ENCODE measurements at places on chromosomes 16 and 17.

GRCh38 chr16:71311553-71312158 lies 22.5 kb upstream of the CMTR2 start:
- no peak for DNase-seq

GRCh38 chr17:69179227-69179952 lies 37.7 kb upstream of the ABCA6 start:
- DNase-seq: peak; percentile 13

DNA sequence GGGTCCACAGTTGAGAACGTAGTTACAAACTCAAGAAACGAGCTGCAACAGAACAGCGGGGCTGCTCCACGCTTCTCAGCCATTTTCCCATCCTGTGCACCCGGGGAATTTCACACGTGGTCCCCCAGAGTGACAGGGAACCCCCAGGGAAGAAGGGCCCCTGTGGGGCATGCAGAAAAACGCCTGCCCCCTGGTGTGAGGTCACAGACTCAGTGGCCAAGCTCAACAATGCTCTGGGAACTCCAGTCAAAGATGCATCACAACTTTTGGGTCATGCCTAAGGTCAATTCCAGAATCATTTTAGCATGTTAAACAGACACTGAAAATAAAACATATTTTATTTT lies 115.4 kb downstream of the ZNF778 start:
- no peak for DNase-seq

- DNase-seq: no peak
Observed at GRCh38 chr16:64745258-64745930, 376.5 kb downstream of the CDH11 start.

- no peak for DNase-seq
Observed at GRCh38 chr17:32335046-32335445, 6.9 kb downstream of the C17orf75 start.

DNA sequence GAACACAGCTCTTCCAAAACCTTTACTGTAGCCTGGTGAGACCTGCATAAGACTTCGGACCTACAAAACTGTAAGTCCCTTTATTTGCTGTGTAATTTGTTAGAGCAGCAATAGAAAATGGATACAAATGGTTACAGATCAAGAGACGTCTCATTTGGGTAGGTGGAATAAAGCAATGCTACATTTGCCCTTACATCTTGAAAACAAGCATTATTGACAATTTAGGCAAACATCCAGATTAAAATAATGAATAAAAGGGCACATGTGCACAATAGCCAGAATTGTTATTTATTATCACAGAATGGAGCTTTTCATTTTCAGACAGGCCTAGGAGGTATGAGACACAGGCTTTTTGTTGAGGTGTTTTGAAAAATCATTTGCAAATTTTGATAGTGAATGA lies 222.2 kb upstream of the CPHXL start:
- DNase-seq: no peak

DNA sequence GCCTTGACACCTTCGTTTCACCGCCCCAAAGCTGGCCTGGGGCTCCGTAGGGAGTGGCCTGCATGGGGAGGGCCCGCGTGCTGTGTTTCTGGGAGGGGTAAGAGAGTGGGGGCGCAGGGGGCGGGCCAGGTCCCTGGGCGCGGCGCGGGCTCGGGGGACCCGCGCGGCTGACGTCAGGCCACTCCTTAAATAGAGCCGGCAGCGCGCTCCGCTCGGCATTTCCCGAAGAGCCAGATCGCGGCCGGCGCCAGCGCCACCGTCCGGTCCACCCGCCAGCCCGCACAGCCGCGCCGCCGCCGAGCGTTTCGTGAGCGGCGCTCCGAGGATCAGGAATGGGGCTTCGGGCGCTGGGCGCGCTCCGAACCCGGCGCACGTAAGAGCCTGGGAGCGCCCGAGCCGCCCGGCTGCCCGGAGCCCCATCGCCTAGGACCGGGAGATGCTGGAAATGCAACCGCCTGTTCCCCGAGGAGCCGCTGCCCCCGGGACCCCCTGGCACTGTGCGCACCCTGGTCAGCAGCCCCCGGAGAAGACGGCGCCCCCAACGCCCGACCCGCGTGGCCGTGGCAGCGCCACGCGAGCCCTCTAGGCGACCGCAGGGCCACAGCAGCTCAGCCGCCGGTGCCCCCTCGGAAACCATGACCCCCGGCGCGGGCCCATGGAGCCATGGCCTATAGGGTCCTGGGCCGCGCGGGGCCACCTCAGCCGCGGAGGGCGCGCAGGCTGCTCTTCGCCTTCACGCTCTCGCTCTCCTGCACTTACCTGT lies at the start of gene HS3ST2:
Gene HS3ST2 (plus strand): TSS at position 215 of the 763 bp plus-strand sequence. CDS start 449 bp downstream, at position 664.
- DNase-seq: no peak

DNA sequence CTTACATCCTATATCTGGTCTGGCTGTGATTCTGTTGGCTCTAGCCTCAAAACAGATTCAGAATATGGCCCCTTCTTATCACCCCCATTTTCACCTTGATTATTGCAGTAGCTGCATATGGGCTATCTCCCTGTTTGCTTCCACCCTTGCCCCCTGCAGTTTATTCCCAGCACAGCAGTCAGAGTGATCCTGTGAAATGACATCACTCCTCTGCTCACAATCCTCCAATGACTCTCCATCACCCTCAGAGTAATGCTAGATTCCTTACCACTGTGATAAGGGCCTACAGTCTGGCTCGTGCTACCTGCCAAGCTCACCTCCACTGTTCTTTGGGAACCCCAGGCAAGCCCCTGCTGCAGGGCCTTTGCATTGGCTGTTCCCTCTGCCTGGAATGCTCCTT lies 92.5 kb downstream of the ASIC2 start:
- DNase-seq: no peak

GRCh38 chr16:64489449-64489848 lies 632.4 kb downstream of the CDH11 start:
- DNase-seq: no peak

DNA sequence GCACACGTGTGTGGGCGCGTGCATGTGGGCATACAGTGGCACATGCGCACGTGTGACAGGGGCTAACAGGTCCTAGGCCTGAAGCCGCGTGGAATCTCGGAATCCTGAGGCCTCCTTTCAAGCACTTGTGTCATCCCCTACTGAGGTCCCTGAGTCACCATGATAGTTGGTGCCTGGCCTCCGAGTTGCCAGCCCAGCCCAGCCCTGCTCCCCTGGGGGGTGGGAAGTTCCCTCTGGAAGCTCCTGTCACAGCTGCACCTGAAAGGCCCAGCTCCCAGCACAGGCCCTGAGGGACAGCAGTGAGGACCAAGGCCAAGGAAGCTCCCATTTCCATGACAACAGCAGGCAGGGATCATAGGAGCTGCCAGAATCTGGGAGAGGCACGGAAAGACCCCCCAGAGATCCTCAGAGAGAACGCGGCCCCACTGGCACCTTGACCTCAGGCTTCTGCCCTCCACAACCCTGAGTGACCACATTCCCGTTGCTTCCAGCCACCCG lies 35.4 kb upstream of the ENPP7 start:
- DNase-seq: no peak

DNA sequence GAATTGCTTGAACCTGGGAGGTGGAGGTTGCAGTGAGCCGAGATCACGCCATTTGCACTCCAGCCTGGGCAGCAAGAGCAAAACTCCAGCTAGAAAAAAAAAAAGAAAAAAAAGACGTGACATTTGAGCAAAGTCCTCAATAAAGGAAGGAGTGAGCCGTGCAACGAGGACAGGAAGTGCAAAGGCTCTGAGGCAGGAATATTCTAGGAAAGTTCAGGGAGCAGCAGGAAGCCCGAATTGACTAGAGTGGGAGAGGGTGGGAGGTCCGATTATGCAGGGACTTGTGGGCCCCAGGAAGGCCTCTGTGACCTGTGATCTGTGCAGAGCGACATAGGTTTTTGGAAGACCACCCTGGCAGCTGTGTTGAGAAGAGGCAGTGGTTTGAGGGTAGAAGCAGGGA lies 8.6 kb upstream of the LASP1NB start:
- no peak for DNase-seq

- DNase-seq: no peak
Observed at GRCh38 chr16:89981414-89981813, 32.9 kb downstream of the DEF8 start.

DNA sequence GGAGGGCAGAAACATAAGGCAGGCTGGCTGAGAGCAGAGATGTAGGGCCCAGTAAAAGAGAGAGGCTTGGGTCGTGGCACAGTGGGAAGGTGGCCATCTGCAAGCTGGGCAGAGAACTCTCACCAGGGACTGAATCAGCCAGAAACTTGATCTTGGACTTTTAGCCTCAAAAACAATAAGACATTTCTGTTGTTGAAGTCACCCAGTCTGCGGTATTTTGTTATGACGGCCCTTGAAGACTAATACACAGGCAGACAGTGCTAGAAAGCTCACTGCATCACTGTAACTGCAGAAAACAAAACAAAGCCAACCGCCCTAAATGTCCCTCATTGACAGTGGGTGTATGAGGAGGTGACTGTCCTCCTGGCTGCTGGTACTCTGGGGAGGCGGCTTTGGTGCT lies 3.9 kb upstream of the JPH3 start:
- no peak for DNase-seq

DNA sequence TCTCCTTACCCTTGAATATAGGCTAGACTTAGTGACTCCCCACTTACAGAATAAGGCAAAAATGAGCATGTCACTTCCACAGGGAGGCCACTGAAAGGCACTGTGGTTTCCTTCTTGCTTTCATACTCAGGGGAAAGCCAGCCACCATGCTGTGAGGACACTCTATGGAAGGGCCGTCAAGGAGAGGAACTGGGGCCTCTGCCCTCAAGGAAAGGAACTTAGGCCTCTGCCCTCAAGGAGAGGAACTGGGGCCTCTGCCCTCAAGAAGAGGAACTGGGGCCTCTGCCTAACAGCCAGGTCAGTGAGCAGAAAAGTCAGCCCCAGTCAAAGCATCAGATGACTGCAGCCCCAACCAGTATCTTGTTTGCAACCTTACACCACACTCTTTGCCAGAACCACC lies 30.1 kb downstream of the VPS35 start:
- no peak for DNase-seq

DNA sequence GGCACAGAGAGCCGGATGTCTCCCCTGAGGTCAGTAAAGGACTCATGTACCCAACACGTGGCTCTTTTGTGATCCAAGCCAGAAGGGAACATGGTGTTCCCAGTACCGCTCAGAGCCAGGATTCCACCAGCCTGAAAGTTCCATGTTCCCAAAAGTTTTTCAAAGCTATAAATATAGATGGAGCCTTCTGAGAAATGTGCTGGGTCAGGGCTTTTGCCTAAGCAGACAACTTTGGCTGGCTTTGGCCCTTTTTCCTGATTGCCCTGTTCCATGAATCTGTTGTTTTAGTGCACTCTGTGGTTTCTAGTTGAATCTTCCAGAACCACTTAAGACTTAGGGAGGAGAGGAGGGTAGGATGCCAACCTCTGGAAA lies 128.5 kb upstream of the HS3ST2 start:
- no peak for DNase-seq

DNA sequence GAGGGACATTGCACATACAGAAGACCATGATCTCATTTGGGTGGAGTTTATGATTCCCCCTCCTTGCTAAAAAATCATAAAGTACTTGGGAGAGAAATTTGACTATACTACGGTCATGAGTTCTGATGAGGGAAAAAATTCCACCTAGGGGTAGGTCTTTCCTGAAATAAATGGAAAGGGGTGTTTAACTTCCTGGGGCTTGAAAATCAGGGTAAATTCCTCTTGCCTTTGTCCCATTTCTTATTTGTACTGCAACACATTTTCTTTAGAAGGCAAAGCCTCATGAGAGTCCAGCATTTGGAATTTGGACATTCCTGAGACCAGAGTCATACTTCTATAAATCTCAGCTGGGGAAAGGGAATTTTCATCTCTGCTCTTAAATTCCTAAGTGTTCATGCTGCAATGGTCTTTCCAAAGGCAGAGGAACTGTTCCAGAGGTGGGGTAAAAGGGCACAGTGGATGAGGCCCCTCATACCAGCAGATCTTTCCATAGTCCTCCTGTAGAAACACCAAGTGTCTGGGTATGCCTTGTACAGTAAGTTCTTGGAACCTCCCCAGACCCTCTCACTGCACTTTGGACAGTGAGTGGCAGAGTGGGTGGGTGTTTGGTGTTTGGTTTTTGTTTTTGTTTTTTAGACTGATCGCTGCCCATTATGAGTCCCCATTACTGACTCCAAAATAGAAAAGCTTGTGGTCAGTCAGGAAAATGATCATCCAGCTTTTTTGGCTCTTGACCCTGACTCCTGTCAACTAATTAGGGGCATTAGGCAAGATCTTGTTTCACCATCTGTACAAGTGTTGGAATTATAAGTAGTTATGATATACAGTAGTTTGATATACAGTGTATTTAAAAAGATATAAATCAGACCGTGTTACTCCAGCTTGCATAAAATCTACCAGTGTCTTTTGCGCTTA lies 6.0 kb downstream of the LYRM1 start:
- peak; percentile 85 for DNase-seq

DNA sequence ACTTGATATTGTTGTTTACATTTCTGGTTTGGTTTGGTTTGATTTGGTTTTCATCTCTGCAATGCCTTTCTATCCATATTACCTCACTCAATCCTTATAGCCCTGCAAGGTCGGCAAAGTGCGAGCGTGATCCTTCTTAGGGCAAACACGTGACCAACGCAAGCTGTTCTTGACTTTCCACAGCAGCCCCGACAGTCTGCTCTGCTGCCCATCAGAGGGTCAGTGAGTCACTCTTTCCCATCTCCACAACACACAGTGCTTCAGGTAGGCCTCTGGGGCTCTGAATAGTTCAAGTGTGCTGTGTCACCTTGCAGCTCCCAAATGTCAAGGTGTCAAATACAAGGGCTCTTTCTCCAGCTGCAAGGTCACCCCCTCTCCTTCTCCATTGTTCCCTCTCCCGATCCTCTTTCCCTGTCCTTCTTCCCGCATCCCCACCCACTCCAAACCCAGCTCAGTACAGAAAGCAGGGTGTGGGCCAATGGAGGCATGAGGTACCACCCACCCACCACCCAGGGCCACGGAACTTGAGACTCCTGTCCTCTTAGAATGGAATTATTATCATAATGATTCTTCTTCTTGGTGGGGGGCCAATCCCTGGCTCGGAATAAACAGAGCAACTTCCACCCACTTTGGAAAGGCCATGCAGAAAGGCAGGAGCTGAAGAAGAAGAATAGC lies 139.7 kb downstream of the SLC39A11 start:
- no peak for DNase-seq

DNA sequence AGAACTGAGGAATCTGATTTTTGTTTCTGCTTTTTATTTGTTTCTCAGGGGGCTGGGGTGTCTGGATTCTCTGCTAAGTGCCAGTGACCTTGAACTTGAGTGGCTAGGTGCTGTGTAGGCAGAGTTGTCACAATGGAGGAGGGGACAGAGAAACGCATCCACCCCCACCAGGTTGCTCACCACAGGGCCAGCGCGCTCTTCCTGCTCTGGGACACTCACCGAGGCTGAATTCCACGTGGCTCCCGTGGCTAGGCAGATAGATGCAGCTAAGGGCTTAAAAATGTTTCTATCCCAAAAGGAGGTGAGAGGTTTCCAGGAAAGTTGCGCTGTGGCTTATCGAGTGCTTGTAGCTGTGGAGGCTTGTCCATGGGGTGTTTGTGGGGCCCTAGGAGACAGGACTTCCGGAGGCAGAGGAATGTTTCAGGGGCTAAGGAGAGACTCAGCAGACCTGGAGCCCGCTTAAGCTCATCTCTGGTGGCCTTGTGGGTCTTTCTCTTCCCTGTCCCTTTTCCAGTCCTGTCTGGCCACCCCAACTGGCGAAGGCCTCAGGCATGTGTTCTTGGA lies 36.8 kb downstream of the ADCY7 start:
- DNase-seq: no peak

DNA sequence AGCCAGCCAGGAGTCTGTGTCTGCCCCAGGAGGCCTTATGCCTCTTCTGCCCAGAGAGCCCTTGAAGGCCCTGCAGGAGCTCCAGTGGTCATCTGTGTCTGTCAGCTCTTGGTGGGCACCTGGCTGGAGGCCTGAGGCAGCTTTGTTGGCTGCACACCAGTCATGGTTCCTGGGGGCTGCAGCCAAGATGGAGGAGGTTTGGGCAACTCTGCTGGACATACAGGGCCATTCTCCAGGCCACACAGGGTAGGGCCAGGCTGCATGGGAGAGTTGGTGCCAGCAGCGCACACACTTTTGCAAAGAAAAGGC lies 29.4 kb downstream of the B9D1 start:
- DNase-seq: no peak
